ENCODE measurements at places on chromosomes 12 and 14. TPM values are rescaled to one million over a fixed set of nuclear protein-coding genes. Genes with fewer than 3 reads are reported as not detected.

Gene AMHR2
- not detected for total RNA-seq

Gene SLC24A4
- total RNA-seq, result 0.11 TPM

Gene ITGB7
- total RNA-seq, result under 0.01 TPM

Gene FLVCR2
- total RNA-seq, result 1.5 TPM

Gene AMN
- not detected for total RNA-seq

Gene HNRNPA1
- 502 TPM for total RNA-seq

Gene KRT3
- not detected for total RNA-seq

Gene CYP46A1
- 0.26 TPM for total RNA-seq

Gene LRTM2
- not detected for total RNA-seq

Gene TMEM253
- 0.11 TPM for total RNA-seq

Gene CMKLR1
- total RNA-seq, result 0.09 TPM

Gene GZMB
- not detected for total RNA-seq

All from dermis lymphatic vessel endothelial cell (primary cell).